ENCODE measurements at places on chromosomes 4 and X.

- no peak for DNase-seq
Observed at GRCh38 chr4:25756503-25756902, 100.9 kb downstream of the SLC34A2 start.

DNA sequence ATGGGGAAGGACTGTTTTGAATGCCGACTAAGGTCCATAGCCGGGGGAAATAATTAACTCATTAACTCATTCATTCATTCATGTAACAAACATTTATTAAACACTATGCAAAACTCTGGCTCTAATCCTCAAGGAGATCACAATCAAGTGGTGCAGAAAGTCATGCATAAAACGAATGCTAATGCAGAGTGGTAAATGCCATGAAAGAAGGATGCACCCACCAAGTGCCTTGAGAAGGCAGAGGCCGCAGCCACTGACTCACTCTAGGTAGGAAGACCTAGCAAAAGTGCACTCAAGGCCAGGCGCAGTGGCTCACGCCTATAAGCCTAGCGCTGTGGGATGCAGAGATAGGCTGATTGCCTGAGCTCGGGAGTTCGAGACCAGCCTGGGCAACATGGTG lies 22.9 kb downstream of the SLITRK2 start:
- no peak for DNase-seq

DNA sequence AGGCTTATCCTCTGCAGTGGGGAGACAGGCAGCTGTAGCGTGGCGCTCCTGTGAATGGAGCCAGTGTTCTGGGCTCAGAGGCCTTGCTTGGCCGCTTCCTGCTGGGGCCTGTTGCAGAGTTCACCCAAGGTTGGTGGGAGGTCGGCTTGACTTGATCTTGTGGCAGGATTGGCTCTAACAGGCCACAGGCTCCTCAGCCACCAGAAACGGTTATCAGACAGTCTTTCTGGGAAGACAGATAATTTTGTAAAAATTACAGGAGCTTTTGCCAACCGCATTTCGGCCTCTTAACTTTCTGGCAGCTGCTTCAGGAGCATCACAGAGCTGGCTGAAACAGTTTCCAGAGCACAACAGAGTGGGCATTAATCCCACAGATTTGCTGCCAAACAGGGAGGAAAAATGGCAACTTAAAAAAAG lies 66.4 kb downstream of the DIPK2B start:
- DNase-seq, result no peak

GRCh38 chr4:58453956-58454355 lies 1343.8 kb upstream of the IGFBP7 start:
- no peak for DNase-seq

- DNase-seq, result no peak
Observed at GRCh38 chr4:86950831-86951525, 16.2 kb downstream of the AFF1 start.

GRCh38 chr4:107853444-107854355 lies 29.0 kb downstream of the SGMS2 start:
- DNase-seq, result no peak

- no peak for DNase-seq
Observed at GRCh38 chrX:66076801-66077200, 36.9 kb upstream of the VSIG4 start.

GRCh38 chrX:69995362-69996112 lies 54.2 kb downstream of the AWAT2 start:
- DNase-seq, result no peak

GRCh38 chrX:138897621-138898492 lies 186.3 kb upstream of the FGF13 start:
- DNase-seq, result no peak

GRCh38 chrX:27680726-27681125 lies 90.6 kb downstream of the DCAF8L2 start:
- no peak for DNase-seq

DNA sequence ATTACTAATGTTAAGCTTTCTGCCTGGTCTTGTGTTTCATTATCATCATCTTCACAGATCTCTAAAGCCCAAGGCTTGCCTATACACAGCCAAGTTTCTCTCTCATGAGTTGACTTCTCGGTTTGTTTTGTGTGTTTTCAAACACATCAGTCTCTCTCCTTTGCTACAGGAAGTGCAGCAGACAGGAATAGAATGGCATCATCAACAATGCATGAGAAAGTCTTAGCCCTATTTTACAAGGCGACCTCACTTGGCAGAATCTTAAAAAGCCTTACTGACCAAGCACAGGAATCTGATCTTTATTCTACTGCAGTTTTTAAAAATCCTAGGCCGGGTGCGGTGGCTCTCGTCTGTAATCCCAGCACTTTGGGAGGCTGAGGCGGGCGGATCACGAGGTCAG lies 36.8 kb downstream of the CC2D2A start:
- DNase-seq, result no peak

GRCh38 chr4:123300222-123301039 lies 96.2 kb upstream of the SPRY1 start:
- no peak for DNase-seq

- DNase-seq, result no peak
Observed at GRCh38 chr4:54066088-54066415, 1.6 kb upstream of the CHIC2 start.

DNA sequence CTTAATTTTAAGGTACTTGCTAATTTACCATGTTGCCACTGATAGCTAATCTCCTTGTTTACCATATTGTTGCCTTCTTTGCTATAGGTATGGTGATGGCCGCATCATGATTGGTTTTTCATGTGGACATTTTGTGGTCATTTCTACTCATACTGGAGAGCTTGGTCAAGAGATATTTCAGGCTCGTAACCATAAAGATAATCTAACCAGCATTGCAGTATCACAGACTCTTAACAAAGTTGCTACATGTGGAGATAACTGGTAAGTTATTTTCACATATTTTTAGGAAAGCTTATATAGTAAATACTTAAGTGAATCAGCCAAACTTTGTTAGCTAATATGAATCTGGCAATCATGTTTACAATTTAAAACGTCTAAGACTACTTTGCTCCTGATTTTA lies 23.1 kb downstream of the WDR19 start:
- DNase-seq, result no peak

GRCh38 chr4:6742989-6743388 lies 27.0 kb downstream of the BLOC1S4 start:
- DNase-seq, result no peak

DNA sequence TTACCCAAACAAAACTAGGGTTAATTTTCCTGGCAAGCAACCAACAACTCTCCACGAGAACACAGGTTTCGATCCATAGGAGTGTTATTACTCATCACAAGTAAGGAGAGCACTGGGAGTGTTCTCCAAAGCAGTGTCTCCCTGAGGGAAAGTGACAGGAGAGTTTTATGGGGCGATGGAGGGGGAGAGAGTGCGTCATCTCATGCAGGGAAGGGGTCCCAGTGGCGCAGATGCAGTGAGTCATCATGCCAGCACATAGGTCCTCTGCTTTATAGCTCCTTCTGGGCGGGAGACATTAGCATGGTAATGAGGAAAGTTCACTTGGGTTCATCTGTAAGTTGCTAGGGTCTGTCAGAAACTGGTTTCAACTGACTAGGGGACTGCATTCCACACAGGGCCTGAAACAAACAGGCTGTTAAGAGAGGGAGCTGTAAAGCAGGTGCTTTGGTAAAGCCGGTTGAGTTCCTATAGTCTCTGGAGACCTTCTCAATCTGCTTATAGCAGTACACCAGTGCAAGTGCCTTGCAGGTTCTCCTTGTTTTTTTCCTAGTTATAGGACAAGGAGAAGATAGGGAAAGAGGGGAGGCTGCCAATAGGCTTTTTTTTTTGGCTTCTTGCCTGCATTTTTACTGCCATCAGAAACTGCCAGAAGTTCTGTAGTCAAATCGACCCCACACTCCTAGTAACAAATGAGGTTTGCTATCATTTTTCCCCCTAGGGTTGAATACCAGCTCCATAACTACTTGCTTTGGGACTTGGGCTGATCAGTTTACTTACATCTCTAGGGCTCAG lies 12.8 kb upstream of the BOD1L1 start:
- peak; percentile 21 for DNase-seq

DNA sequence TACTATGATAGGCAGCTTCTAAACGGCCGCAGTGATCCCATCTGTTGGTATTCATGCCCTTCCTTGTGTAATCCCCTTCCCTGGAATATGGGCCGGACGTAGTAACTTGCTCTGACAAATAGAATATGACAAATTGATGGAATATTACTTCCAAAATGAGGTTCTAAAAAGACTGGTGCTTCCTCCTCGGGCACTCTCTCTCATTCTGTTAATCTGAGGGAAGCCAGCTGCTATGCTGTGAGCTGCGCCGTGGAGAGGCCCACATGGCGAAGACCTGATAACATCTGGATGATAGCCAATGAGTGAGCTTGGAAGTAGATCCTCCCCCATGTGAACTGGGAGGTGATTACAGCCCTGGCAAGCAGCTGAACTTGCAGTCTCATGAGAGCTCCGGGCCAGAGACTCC lies 27.2 kb upstream of the SLC25A4 start:
- peak; percentile 91 for DNase-seq

- no peak for DNase-seq
Observed at GRCh38 chrX:72027024-72027913, 104.4 kb downstream of the RTL5 start.

- DNase-seq, result no peak
Observed at GRCh38 chr4:166458756-166459155, 585.7 kb downstream of the TLL1 start.

GRCh38 chrX:67604979-67605703 lies 61.3 kb downstream of the AR start:
- DNase-seq, result no peak

GRCh38 chr4:70570796-70571195 lies 21.3 kb upstream of the AMBN start:
- no peak for DNase-seq

GRCh38 chrX:151704041-151704663 lies 8.9 kb downstream of the PRRG3 start:
- DNase-seq, result peak; percentile 75

GRCh38 chr4:140342620-140343019 lies 30.8 kb upstream of the SCOC start:
- DNase-seq, result no peak

GRCh38 chr4:13881892-13882291 lies 254.4 kb upstream of the BOD1L1 start:
- DNase-seq, result no peak

DNA sequence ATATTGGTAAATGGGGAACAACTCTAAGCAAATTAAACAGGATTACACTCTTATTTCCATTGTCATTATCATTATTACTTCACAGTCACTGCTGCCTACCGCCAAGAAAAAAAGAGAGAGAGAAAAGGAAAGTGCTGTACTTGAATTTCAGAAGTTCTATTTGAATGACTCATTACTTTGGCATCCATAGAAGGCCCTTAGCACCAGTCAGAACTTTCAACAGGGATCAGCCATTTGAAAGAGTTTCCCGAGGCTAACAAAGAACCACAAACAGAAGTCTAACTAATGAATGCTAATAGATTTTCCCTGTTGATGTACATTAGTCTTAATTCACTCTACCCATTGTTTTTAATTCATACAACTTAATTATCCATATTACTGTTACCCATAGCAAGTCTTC lies 116.3 kb downstream of the SHROOM4 start:
- DNase-seq, result no peak

DNA sequence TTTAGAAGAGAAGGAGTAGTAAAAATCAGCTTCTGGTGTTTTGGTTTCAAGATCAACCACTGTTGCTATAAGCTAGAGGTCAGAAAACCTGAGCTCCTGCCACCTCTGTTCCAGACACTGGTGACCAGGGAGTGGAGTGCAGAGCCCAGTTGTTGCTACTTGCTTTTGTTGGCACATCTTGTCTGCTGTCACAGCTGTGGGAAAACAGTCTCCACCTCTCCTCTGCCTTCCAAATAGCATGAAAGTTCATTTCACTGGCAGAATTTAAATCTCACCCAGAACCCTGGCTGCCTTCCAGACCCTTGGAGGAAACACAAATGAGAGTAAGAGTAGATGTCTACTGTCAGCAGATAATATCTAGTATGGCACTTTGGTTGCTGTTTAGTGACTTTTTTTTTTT lies 297.5 kb upstream of the KLF3 start:
- DNase-seq, result peak; percentile 38

- no peak for DNase-seq
Observed at GRCh38 chr4:41431276-41431675, 106.7 kb upstream of the LIMCH1 start.

- DNase-seq, result no peak
Observed at GRCh38 chrX:43688586-43688985, 32.5 kb downstream of the MAOA start.

DNA sequence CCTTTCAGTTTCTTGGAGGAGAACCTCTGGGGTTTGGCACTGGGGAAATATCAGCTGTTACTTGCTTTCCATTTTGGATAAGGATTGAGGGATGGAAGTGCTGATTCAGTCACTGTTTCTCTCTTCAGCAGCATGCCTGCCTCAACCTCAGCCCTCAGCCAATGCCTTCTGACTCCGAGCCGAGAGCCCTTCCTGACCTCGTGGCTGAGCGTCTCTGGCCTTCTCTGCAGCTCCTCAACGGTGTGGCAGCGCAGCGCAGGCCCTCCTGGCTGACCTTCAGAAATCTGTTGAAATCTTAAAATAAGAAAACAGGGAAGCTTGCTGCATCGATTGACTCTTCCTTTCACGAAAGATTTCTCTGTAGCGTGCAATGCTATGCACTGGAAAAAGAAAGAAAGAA lies 434.3 kb upstream of the FAT1 start:
- no peak for DNase-seq

DNA sequence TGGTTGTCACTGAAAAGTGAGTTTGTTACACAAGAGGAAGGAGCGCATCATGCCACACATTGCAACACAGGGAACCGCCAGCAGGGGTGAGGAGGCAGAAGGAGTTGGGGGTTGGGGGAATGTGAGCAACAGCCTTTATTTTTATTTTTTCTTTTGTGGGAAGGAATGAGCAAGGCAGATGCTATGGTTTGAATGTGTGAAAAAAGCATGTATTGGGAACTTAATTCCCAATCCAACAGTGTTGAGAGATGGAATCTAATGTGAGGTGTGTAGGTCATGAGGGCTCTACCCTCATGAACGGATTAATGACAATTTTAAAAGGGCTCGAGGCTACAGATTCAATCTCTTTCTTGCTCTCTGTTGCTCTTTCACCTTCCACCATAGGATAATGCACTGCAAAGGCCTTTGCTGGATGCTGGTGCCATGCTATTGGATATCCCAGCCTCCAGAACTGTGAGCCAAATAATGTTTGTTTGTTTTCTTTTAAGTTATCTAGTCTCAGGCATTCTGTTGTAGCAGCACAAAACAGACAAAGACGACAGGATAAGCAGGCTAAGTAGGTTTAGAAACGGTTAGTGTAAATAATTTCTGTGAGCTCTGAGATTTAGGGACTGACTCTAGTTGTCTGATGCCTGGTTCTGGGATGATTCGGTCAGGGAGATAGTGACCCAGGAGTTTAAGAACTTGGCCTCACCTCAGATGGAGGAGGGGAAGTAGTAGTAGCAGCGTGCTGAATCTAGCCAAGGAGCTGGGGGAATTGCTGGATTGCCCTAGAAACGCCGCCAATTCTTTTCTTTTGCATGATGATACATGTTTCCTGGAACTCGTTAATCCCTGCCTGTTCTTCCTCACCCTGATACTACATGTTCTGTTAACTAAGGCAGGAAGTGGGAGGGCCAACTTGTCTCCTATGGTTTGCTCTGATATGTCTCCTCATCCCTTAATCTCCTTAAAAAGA lies 156.6 kb upstream of the CTSO start:
- no peak for DNase-seq

GRCh38 chrX:154350429-154351182 lies 23.8 kb downstream of the FLNA start:
- DNase-seq, result no peak
